ENCODE measurements at places on chromosomes 3 and 15.

DNA sequence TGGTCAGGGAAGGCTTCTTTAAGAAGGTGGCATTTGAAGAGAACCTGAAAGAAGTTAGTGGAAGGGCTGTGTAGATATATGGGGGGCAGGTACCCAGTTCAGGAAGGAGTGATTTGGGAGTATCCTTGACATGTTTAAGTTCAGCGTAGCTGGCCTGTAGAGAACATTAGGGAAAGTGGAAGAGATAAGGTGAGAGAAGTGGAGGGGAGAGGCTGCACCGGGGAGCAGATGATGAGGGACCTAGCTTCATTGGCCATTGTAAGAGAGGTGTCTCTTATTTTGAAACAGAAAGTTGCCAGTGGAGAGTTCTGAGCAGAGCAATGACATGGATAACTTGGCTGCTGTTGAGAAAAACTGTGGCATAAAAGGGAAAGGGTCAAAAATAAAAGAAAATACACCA is 44.6 kb upstream of the MME start:
- DNase-seq: no peak

DNA sequence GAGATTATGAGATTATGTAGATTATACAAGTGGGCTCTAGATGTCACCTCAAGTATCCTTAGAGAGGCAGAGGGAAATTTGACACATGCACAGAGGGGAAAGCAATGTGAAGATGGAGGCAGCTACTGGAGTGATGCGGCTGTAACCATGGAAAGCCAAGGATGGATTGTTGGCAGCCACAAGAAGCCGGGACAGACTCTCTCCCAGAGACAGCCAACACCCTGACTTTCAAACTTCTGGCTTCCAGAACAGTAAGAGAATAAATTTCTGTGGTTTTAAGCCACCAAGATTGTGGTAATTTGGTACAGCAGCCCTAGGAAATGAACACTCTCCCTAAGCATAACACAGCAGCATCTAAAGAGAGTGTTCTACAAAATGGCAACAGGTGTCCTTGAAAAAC is 34.4 kb upstream of the PRICKLE2 start:
- DNase-seq: no peak

DNA sequence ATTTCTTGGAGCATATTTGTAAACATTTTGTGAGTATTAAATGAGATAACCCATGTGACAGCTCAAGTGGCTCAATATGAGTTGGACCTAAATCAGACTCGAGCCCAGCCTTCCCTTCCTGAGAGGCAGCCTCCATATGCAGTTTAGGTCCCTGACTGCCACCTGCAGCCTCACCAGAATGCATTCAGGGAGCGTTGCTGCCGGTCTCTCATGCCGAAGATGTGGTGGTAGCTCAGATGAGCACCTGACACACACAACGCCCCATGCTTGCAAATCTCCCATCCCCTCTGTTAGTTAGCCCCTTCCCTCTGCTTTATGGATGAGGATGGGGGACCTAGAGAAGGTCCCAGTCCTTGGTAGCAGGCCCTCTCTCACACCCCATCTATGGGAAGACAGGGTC is 9.2 kb downstream of the ST6GAL1 start:
- no peak for DNase-seq

GRCh38 chr15:73782344-73782959 is 29.3 kb upstream of the INSYN1 start:
- no peak for DNase-seq

DNA sequence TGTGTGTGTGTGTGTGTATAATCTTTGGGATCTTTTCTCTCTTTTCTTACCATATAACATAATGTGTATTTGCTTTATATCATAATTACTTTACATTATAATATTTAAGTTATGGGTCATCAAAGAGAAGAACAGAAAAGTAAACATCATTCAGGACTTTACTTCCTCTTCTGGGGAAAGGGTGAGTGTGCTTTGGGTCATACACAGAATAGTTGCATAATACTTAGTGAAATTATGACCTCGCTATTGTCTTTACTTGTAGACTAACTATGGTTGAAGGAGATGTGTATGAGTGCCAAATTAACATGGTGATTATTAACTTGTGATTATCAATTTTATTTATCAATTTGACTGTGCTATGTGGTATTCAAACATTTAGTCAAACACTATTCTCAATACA is 1086.9 kb downstream of the DIPK2A start:
- DNase-seq: no peak

DNA sequence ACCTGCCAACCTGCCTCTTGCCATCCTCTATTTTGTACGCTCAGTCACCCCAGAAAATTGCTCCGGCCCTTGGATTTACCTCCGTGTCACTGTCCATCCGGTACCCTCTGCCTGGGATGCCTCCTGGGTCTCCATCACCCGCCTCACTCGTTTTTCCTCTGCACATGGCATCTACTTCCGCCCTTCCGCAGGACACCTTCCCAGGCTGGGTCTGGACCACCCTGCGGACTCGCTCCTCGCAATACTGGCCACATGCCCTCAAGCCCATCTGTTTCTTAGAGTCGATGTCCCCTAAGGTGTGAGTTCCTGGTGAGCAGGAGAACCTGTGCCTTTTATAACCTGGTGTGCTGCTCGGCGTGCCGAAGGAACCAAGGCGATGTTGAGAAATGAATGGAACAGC is 58.5 kb downstream of the APBA2 start:
- no peak for DNase-seq

DNA sequence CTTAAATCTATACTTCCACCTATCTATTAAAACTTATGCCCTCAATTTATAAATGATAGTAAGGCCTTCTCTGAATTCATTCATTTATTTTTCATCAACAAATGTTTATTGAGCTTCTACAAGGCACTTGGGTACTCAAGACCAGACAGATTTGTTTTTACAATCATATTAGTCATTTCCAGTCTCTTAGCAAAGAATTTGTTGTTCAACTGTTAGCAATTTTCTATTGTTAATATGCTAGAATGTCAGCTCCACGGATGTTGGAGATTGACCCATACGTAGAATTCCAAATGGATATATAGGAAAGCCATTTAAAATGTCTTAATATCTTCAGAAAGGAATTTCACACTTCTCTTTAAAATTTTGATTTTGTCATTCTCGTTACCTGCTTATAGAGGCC is 36.7 kb downstream of the ZBTB38 start:
- DNase-seq: no peak

GRCh38 chr15:78040653-78041244 is 36.8 kb downstream of the TBC1D2B start:
- DNase-seq: no peak

GRCh38 chr3:37765591-37766488 is 95.8 kb upstream of the CTDSPL start:
- DNase-seq: no peak

DNA sequence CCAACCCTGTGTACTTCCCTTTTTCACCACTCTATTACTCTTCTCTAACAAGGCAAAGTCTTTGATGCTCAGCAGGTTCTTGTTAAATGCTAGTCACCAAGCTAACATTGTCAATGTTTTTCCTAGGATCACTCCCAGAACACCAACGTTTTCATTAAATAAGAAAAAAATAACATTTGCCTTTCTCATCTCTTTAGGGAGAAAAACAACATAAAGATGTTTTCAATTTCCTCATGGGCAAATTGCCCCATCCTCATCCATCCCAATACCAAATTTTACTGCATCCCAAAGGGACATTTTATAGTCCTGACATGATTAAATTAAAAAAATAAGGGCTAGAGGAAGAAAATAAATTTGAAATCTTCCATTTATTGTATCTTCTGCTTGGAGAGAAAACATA is 106.5 kb downstream of the SUCNR1 start:
- no peak for DNase-seq

GRCh38 chr3:134527538-134528186 is 41.8 kb downstream of the CEP63 start:
- no peak for DNase-seq

DNA sequence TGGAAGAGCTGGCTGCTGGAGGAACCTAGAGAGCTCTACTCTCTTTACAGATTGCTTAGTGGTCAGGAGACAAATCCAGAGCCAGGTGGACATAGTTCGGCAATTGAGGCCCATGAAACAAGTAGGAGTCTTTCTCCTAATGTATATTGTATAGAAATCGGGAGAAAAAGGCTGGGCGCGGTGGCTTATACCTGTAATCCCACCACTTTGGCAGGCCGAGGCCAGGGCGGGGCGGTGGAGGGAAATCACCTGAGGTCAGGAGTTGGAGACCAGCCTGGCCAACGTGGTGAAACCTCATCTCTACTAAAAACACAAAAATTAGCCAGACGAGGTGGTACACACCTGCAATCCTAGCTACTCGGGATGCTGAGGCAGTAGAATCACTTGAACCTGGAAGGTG is 10.8 kb downstream of the RAD54L2 start:
- no peak for DNase-seq

DNA sequence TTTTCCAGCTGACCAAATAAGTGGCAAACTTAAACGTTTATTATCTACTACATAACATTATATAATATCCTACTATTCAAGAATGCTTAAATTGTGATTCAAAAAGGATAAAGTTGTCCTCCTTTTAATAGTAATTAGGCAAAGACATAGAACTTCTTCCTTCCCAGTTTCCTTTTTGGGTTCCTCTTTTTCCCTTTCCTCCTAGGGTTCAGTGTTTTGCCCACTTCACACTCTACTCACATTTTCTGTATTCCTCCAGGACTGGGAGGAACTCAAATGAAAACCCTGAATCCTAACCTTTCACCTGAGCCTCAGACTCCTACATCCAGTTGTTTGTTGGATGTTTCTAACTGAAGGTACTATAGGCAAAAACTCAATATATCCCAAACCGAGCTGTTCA is 132.5 kb downstream of the PEAK1 start:
- DNase-seq: no peak

All from CD8-positive, alpha-beta T cell (primary cell).